Endothelial cell (in vitro differentiated cells): ENCODE measurements at places on chromosomes 5 and 9. TPM values are rescaled to one million over a fixed set of nuclear protein-coding genes. Genes with fewer than 3 reads are reported as not detected.

Gene SMIM32
- not detected for total RNA-seq

Gene GFI1B
- not detected for total RNA-seq

Gene LMX1B
- 0.26 TPM for total RNA-seq

Gene B4GALT7
- 34.6 TPM for total RNA-seq

DNA sequence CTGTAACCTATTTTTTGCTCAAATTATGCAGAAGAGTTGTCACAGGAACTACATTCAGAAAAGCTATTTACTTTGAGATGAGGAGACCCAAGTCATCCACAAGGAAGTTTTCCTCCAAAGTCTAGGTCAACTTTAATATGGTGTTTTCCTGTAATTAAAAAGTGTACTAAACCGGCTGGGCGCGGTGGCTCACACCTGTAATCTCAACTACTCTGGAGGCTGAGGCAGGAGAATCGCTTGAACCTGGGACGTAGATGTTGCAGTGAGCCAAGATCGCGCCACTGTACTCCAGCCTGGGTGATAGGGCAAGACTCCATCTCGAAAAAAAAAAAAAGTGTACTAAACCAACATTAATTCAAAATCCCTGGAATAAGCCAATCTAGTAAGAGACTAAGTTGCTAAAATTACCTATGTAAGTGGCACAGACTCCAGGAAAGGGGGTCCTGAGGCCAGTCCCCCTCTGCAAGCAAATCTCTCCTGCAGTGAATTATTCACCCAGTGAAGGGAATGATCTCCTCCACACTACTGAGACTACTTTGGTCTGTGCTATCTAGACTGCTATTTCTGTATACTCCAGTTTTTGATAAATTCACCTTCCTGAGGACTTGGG is 38.9 kb downstream of the FNBP1 start:
- DNase-seq: no peak

GRCh38 chr9:123631862-123632261 is 275.9 kb downstream of the CRB2 start:
- DNase-seq: no peak

GRCh38 chr9:98357921-98358535 is 102.6 kb upstream of the TBC1D2 start:
- no peak for DNase-seq

- no peak for DNase-seq
Measured at GRCh38 chr5:181121675-181122561, 9.1 kb downstream of the OR2V1 start.

- no peak for DNase-seq
Measured at GRCh38 chr5:38071831-38072694, 186.3 kb upstream of the EGFLAM start.

- DNase-seq: no peak
Measured at GRCh38 chr9:112378328-112379176, 1.4 kb upstream of the HSDL2 start.

DNA sequence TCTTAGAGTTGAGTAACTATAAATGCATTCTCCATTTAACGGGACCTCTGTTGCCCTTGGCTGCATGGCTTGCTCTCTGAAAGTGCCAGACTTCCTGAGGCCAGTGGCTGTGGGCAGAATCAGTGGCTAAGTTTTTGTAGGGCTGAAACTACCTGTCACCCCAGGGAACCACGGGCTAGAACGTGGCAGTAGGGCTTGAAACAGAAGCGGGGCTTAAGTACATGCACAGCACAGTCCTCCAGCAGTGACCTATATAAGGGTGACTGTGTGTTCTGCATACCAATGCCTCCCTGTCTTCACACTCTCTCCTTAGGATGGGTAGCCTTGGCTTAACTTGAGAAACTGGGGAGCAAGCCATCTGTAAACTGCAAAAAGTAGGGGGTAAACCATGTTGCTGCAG is 43.6 kb upstream of the LRRTM2 start:
- DNase-seq: no peak

- peak; percentile 44 for DNase-seq
Measured at GRCh38 chr5:66596636-66597182, 516 bp downstream of the MAST4 start.

- DNase-seq: peak; percentile 46
Measured at GRCh38 chr5:98772415-98773213, 849 bp upstream of the RGMB start.

DNA sequence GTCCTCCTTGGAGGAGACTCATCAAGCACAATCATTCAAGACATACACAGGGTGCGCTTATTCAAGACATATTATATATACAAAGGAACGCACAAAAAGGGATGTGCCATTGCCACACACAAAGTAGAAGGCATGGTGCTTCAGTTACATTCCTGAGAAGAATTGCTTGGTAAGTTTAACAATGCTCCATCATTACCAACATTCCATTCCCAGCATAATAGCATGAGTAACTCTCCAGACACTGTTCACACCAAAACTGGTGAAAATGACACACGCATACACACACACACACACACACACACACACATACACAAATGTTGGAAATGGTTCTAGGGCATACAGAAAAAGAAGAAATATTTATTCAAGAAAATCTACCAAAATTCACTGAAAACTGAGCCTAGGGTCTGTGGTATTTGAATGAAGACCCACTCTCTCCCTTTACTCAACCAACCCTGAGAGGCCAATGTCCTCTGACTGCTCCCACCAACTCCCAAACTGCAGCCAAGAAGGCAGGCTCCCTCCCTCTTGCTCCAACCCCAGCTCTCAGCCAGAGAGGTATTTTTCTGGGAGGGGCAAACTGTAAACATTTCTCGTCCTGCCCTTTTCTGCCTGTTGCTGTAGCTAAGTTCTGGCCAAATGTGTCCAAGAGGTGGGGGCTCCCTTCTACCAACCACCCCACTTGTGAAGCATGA is 19.9 kb downstream of the UGT3A1 start:
- no peak for DNase-seq

DNA sequence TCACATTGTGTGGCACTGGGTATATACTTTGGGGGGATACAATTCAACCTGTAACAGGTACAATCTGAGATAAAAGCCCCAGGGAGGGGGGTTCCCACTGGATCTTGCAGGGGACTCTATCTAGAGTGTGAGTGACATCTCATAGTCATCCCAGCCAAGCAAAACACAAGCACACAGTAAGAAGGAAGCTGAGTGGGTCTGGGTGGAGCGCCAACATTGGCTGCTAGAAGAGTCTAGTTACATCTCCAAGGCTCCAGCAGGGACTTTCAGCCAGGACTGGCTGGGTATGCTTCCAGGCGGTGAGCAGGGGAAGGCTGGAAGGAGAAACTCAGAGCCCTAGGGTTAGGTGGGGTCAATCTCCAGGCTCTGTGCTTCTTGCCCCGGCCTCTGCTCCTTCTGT is 53.0 kb downstream of the IL31RA start:
- no peak for DNase-seq

GRCh38 chr5:73170522-73170921 is 2.5 kb upstream of the TMEM174 start:
- peak; percentile 55 for DNase-seq

- DNase-seq: no peak
Measured at GRCh38 chr5:101018299-101018698, 115.2 kb upstream of the ST8SIA4 start.

- DNase-seq: no peak
Measured at GRCh38 chr5:148543727-148544126, 110.6 kb downstream of the HTR4 start.
